Inflammatory macrophage (primary cell): ENCODE measurements at places on chromosomes 16 and 17.

- DNase-seq = peak; percentile 85
Measured at GRCh38 chr17:49952209-49952911, 16.6 kb upstream of the DLX4 start.

DNA sequence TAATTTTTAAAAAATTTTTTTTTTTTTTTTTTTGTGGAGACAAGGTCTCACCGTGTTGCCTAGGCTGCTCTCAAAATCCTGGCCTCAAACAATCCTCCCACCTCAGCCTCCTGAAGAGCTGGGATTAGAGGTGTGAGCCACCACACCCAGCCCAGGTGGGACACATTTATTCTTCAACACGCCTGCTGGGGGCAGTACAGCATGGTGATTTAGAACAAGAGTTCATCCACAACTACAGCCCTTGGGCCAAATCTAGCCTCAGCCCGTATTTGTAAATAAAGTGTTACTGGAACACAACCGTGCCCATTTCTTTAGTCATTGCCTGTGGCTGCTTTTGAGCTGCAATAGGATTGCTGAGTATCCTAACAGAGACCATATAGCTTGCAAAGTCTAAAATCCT lies 92.8 kb downstream of the KATNIP start:
- peak; percentile 8 for DNase-seq

GRCh38 chr17:15650741-15651582 lies 31.5 kb upstream of the FBXW10B start:
- DNase-seq = no peak

DNA sequence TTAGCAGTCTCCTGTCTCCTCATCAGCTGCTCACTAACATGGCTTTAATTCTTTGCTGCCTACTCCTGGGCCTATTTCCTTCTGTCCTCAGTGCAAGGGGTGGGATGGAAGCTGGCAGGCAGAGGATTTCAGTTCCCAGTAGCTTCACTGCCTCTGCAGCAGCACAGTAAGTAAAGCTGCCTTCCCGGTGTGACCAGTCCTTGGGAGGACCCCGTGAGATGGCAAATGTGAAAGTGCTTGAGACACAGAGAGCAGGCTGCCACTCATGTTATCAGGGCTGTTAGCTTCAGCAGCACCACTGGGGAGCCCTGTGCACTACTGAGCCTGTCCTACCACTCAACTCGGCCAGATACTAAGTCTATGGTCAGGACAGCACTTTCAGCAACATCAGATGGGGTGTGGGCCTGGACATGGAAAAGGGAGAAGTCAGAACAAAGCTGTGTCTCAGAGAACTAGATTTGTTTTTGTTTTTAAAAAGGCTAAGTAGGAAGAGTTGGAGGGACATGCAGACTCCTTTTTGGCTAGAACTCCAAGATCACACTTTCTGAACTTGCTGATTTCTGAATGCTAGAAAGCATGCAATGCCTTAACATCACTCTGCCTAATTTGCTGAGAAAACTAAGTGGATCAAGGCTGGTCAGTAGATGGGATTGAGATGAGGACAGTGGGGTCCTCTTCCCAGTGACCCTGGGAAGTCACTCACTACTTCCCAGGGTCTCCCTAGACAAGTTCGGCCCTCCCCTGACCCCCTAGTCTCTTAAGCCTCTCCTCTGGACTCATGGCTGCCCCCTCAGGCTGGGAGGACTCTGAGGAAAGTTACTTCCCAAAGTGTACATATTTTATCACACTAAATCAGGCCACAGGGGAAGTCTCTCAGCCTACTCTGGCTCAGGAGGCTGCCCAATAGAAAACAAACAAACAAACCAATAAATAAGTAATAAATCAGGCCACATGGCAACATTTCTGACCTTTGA lies 1.1 kb downstream of the ACSF2 start:
- DNase-seq = peak; percentile 64

- DNase-seq = peak; percentile 16
Measured at GRCh38 chr16:3007059-3007956, 5.4 kb upstream of the CLDN9 start.

DNA sequence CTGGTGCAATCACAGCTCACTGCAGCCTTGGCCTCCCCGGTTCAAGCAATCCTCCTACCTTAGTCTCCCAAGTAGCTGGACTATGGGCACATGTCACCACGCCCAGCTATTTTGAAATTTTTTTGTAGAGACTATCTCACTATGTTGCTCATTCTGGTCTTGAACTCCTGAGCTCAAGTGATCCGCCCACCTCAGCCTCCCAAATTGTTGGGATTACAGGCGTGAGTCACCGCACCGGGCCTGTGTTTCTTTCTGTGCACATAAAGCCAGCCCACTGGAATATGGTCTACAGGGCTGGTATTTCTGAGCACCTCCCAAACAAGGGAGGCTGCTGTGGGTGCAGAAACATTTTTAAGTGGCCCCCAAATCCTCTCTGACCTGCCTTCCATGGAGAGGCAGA lies 8.4 kb downstream of the TMEM95 start:
- peak; percentile 35 for DNase-seq

- DNase-seq = no peak
Measured at GRCh38 chr17:45131616-45132319, 547 bp downstream of the PLCD3 start.

GRCh38 chr16:81752876-81753227 lies 26.2 kb upstream of the PLCG2 start:
- DNase-seq = no peak

- DNase-seq = no peak
Measured at GRCh38 chr16:2337431-2338296, 2.9 kb downstream of the ABCA3 start.

DNA sequence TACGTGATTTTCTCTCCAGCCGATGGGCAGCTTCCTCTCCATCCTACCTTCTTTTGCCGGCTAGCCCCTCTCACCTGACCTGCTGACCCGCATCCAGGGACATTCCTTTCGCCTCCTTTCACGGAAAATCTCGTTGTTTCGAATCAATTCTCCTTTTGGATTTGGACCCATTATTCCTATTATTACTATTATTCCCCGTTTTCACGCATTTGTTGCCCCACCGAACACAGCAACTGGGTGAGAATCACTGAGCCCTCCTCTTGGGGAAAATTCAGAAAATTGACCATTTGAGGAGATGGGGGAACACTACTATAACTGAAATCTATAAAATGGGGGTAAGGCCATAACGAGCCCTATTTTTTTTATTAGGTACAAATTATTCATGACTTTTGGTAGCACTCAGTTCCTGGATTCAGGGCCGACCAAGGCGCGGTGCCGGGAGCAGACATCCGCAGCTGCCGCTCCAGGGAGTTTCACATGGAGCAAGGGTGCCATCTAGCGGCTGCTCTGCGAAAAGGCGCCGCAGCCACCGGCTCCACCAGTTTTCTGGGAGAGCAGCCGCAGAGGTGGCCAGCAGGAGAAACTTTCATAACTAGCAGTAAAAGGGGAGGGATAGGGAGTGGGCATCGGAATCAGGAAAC lies 3.3 kb upstream of the HOXB8 start:
- DNase-seq = peak; percentile 83

DNA sequence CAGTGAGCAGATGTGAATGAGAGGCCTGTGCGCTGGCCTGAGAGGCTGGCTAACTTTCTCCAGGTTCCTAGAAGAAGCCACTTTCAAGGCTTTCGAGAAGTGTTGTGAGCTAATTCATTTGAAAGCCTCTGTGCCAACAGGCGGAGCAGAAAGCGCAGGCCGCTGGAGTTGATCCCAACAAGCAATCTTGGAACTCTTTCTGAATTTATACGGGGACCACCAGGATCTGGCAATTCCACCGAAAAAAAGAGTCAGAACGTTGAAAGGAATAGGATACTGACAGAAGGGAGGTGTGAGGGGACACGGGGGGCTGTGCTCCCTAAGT lies 71.3 kb upstream of the METRNL start:
- DNase-seq = no peak

GRCh38 chr17:45396496-45397205 lies 36.0 kb downstream of the ARHGAP27 start:
- no peak for DNase-seq
